ENCODE measurements at places on chromosomes 11 and 22.

GRCh38 chr11:57054817-57055216, 66.1 kb downstream of the OR5AK2 start:
- no peak for DNase-seq

- no peak for DNase-seq
Measured at GRCh38 chr11:38416141-38416540, 1818.1 kb upstream of the RAG2 start.

GRCh38 chr11:63503492-63503891, 2.4 kb upstream of the LGALS12 start:
- DNase-seq, result no peak

GRCh38 chr22:38223289-38223960, 21.6 kb downstream of the MAFF start:
- no peak for DNase-seq

- no peak for DNase-seq
Measured at GRCh38 chr22:49769691-49770546, 57.8 kb downstream of the BRD1 start.

DNA sequence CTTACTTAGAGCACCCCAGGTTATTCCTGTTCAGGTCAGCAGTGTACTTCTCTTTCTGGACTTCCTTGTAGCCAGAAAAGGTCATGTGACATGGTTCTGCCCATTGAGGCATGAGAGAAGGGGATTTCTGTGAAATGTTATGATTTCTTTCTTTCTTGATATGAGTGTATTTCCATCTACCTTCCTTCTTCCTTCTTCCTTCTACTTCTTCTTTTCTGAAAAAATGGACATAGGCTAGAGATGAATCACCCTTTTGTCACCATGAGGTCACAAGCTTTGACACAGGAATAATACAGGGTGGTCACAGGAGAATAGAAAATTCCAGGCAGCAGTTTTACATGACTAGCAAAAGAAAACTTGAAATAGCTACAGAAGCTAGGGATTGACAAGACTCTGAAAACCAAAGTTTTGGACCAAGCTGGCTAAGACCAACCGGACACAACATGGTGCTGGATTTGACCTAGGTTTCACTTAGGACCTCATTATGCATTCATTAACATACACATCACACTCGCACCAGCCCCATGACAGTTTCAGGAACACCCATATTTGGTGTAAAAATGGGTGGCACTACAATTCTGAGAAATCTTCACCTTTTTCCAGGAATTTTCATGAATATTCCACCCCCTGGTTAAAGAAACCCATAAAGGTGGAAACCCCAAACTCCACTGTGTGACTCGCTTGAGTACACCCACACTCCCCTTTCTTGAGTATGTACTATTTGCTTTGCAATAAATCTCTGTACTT, 21.2 kb upstream of the MAP6 start:
- DNase-seq, result no peak

DNA sequence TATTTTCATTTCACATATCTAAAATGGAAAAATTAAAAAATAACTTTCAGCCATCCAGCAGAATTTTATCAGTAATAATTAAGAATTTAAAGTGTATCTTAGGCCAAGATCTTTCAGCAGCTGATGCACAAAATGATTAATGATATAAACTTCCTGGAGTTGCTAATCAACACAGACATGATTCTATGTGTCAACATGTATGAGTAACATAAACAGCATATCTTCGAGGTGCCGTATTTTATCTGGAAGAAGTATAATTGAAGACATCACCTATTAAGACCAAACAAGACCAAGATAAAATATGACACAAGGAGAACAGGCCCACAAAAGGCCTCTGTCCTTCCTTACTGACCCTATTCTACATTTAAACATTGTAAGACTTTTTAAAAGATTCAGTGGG, 45.2 kb downstream of the SLC5A12 start:
- DNase-seq, result no peak

Data from NCI-H2081 (cell line).